Germinal center (tissue), 1 donor: ENCODE measurements at places on chromosomes 7 and 10.

- no peak for DNase-seq
Measured at GRCh38 chr10:7596356-7596755, 70.4 kb downstream of the ITIH5 start.

- no peak for DNase-seq
Measured at GRCh38 chr7:15315678-15316077, 246.1 kb downstream of the AGMO start.

DNA sequence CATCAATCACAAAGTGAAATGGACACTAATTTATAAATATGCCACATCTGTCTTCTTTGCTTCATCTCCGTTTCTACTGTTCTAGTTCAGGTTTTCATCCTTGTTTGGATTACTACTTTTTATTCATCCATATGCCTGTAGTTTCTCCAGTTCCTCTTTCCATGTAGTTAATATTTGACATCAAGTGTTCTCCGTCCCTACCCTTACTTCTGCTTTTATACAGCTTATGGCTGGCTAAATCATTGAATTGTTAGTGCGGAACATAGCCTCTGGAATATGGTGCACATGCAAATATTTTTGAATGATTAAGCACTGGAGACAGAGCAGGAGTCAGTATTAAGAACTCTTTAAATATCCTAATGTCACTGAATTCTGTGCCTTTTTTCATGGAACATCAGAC lies 230.0 kb upstream of the PPP1R3A start:
- DNase-seq = no peak

DNA sequence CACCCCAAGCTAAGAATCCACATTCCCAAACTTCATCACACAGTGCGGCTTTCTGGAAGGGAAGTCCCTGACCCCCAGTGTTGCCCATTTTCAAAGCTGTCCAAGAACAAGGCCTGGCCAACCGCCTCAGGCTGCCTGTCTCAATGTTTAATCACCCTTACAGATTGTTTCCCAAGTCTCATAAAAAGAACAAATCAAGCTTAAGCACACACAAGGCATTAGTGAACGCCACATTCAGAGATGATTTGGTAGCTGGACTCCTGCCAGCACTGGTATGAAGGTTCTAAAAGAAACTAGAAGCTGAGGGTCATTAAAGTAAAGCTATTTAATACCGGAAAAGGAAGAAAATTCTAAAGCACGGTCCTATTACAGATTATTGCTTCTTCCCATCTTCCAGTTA lies 35.6 kb downstream of the C10orf90 start:
- DNase-seq = no peak

- DNase-seq = no peak
Measured at GRCh38 chr10:69916118-69916517, 114.4 kb downstream of the COL13A1 start.

DNA sequence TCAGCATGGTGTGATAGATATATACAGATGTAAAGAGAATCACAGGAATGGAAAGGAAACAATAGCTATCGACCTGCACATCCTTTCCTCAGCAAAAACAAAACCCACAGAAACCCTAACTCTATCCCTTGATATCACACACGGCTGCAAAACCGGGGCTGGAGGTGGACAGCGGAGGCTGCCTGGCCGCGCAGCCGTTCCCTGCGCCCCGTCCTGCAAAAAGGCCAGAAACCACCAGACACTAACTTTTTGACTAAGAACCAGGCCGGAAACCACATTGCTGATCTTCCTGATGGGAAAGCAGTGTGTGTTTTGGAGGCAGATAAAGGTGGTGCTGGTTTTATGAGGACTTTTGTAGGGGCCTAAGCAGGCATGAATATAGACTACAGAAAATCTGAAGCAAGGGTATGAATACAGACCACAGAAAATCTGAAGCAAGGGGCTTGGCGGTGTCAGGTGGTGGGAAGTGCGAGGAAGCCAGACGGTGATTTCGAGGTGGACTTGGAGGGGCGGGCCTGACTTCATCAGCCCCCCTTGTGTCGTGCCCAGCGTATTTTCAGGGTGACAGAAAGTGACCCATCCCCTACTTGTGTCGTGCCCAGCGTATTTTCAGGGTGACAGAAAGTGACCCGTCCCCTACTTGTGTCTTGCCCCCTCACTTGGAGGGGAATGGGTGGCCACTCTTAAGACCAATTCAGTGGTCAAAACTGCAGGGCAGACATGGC lies 123.3 kb downstream of the WDR37 start:
- DNase-seq = no peak

DNA sequence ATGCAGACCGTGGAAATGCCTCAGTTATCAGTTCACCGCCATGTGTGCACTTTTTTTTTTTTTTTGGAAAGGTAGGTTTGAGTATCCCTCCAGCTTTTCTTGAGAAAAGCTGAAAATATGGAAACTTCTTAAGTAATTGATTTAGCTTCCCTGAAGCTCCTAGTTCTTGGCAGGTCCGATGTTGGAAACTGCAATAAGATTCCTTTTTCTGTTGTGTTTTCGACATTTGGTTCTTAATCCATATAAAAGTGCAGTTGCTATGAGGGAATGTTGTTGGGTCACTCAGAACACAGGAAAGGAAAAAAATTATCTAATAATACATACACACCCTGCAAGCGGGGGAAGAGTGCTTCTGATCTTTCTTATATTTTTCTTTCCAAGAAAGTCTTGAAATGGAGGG lies 665.2 kb downstream of the INHBA start:
- DNase-seq = no peak

DNA sequence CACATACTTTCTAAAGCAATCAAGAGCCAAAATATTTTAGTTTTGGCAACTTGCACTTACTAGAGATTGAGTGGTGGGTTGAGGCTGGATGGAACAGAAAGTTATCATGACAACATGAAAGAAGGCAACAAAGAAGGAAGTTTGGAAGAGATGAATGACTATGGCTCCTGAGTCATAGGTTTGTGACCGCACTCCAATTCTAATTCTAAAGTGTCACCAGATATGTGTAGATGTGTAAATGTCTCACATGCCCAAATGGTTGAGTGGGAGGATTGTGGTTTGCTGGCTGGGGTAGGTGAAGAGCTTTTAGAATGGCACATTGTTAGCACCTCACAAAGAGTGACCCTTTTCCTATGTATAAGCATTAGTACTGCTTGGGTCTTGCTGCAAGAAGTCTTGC lies 20.2 kb downstream of the TAS2R16 start:
- no peak for DNase-seq

DNA sequence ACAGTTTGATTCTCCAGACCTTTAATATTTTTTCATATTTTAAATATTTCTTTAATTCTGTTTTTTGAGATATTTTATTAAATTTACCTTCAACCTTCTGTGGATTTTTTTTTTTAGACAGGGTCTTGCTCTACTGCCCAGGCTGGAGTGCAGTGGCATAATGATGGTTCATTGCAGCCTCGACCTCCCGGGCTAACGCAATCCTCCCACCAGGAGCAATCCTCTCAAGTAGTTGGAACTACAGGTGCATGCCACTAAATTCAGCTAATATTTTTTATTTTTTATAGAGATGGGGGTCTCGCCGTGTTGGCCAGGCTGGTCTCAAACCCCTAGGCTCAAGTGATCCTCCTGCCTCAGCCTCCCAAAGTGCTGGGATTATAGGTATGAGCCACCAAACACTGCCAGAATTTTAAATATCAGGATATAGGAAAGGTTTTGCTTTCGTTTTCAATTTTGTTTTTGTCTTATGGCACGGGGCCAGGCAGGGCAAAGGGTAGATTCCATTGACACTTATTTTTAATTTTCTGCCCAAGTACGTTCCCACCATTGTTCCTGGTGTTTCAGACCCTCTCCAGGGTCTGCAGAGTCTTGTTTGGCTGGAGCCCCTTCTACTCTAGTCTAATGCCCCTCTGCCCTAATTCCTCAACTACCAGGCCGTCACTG lies 1.2 kb downstream of the TACC2 start:
- DNase-seq = no peak

DNA sequence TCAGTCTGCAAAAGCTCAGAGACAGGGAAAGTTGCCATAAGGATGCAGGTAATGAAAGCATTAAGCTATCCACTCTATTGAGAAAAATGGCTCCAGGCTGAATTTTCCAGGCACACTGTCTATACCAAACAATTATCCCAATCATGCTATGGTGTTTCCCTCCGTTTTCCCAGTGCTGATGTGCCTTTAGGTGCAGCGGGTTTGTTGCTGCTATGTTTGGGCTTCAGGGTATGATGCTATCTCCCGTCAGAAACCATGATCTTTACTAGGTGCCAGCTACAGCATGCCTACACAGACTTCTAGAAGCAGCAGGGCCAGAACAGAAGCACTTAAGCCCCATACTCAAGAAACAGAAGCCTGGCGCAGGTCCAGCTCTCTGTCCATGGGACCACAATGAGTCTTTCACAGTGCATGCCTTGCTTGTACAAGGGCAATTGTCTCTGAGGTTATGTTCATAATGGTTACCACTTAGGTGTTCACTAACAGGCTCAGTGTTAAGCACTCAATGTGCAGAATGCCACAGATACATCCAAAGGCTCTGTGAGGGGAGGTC lies 19.4 kb downstream of the STEAP1B start:
- DNase-seq = no peak

- no peak for DNase-seq
Measured at GRCh38 chr10:10701084-10701611, 316.5 kb upstream of the CELF2 start.

DNA sequence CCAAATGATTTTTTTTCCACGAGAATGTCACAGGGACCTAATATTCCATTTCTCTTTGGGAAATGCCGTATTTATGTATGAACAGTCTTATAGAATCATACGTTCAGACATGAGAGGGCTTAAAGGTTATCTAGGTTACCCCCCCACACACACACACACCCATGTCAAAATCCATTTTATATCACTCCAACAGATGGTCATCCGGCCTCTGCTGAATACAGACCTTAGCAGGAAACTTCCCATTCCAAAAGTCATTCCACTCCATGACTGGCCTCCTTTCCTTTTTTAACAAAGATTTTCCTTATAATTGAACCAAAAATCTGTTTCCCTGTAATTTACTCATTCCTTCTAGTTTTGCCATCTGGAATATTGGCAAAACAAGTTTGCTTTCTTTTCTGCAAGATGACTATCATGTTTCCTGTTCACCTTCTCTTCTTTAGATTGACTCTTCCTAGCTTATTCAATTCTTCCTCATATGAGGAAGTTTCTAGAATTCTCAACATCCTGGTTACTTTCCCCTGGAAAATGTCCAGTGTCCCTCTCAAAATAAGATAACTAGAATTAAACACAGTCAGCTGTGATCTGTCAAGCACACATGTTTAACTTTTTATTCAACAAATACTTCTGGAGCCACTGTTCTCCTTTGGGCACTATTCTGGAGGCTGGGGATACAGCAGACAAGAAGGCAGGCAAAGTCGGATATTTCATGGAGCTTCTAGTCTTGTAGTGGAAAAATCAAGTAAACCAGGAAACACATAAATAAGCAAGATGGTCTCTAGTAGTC lies 276.5 kb upstream of the LRGUK start:
- DNase-seq = no peak

- DNase-seq = no peak
Measured at GRCh38 chr7:117237646-117238045, 85.2 kb downstream of the WNT2 start.

GRCh38 chr7:158355456-158356065 lies 232.1 kb downstream of the PTPRN2 start:
- no peak for DNase-seq

- DNase-seq = no peak
Measured at GRCh38 chr10:22736134-22736533, 21.8 kb upstream of the PIP4K2A start.

DNA sequence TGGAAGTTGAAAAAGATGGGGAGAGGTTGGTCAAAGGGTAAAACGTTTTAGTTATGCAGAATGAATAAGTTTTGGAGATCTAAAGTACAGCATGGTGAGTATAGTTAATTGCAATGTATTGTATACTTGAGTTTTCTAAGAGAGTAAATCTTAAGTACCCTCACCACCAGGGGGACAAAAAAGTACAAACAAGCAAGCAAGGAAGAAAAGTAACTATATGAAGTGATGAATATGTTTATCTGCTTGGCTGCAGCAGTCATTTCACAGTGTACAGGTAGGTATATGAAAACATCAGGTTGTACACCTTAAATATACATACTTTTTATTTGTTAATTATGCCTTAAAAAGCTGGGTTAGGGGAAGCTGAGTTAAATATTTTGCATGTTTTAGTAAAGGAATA lies 157.3 kb downstream of the PCLO start:
- DNase-seq = no peak

DNA sequence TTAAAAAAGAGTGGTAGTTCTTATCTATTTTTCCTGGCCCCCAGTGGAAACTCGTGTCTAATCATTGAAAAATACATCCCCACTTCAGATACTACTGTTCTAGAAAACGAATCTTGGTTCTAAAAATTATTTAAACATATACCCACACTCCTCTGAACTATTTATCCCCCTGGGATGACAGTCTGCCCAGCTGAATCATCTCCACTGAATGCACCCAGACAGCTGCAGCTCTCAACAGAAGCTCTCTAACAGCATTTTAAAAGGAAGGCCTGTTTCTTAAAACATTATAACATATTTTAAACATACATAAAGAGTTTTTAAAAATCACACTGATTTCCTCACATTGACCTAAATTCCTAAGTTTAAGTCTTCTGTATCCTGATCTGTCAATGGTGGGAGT lies 544.6 kb upstream of the PHF14 start:
- no peak for DNase-seq

DNA sequence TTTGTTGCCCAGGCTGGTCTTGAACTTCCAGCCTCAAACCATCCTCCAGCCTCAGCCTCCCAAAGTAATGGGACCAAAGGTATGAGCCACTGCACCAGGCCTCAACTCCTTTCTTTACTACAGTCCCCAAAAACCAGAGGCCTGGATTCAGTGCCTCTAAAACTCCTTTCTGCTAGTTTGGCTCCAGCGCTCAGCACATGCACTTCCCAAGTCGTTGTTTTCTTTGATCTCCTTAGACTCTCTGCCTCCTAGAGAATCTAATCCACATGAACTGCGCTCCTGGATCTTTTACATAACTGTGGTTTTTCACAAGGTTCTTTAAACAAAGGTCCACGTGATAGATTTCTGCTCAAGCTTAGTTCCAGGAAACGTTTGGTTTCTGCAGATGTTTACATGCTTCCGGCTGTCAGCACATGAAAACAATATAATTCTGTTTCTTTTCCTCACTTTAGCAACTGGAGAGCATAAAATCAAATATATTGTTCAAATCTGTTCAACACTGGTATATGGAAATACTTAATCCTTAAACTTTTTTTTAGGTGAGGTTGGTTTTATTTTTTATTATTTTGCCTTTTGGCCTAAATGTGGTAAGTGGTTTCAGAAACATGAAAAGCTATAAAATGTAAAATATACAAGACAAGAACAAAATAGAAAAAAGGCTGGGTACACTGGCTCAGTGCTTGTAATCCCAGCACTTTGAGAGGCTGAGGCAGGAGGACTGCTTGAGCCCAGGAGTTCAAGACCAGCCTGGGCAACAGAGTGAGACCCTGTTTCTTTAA lies 270.5 kb upstream of the MKLN1 start:
- no peak for DNase-seq

GRCh38 chr10:95818668-95819067 lies 62.7 kb downstream of the ENTPD1 start:
- DNase-seq = no peak

GRCh38 chr7:46054272-46054671 lies 133.2 kb upstream of the IGFBP3 start:
- no peak for DNase-seq

GRCh38 chr10:4267086-4267773 lies 482.2 kb upstream of the KLF6 start:
- DNase-seq = no peak
